Nasal cavity respiratory epithelium epithelial cell of viscerocranial mucosa (primary cell): ENCODE measurements at places on chromosomes 6 and 20. TPM values are rescaled to one million over a fixed set of nuclear protein-coding genes. Genes with fewer than 3 reads are reported as not detected.

PBOV1 gene
- not detected in 2 replicates for total RNA-seq

RAB32 gene
- 64.5 and 280 TPM in 2 replicates for total RNA-seq

TRIM10 gene
- total RNA-seq: not detected in 2 replicates

LPIN3 gene
- total RNA-seq: 3.4 and 12.5 TPM in 2 replicates

MRAP2 gene
- total RNA-seq: under 0.01 and 1.5 TPM in 2 replicates

GGT7 gene
- 1.4 and 6.7 TPM in 2 replicates for total RNA-seq
